ENCODE measurements at places on chromosomes 7 and 10.
A peak's percentile ranks its signal among the peaks of the same experiment; 100 is the strongest.

GRCh38 chr7:110534241-110534931 is 556.5 kb upstream of the LRRN3 start:
- no peak for DNase-seq

GRCh38 chr10:72218325-72218724 is 2.2 kb upstream of the ASCC1 start:
- DNase-seq, result no peak

DNA sequence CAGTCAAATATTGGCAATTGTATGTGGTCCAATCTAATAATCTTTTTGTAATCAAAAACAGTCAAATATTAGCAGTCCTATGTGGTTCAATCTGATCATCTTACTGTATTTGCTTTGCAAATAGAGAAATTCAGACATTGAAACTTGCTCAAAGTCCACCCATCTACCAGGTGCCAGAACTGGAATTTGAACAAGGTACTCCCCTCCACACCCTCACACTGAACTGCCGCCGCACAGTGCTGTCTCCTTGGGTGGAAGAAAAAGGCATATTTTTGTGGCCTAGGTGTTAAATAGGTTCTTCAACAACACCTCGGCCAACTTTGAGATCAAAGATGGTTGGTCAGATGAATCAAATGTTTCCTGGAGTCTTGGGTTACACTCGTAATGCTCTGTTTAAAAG is 544.2 kb upstream of the GALNT17 start:
- no peak for DNase-seq

GRCh38 chr7:36512616-36513015 is 123.0 kb downstream of the ANLN start:
- no peak for DNase-seq

DNA sequence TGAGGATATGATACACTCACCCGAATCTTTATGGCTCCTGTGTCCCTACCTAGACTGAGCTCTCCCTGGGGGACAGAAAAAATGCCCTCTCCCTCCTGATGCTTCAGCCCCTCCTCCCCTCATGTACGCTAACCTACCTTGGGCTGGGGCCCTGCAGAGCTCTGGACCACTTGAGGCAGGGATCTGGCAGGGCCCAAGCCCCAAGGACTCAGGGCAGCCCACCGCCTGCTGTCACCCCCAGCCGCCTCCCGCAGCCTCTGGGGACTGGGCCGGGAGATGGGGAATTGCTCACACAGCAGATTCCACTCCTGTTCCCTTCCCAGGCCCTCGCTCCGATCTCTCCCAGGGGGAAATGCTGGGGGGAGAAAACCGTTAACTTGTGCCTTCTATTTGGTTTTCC is 32.9 kb upstream of the LBX1 start:
- DNase-seq, result no peak

DNA sequence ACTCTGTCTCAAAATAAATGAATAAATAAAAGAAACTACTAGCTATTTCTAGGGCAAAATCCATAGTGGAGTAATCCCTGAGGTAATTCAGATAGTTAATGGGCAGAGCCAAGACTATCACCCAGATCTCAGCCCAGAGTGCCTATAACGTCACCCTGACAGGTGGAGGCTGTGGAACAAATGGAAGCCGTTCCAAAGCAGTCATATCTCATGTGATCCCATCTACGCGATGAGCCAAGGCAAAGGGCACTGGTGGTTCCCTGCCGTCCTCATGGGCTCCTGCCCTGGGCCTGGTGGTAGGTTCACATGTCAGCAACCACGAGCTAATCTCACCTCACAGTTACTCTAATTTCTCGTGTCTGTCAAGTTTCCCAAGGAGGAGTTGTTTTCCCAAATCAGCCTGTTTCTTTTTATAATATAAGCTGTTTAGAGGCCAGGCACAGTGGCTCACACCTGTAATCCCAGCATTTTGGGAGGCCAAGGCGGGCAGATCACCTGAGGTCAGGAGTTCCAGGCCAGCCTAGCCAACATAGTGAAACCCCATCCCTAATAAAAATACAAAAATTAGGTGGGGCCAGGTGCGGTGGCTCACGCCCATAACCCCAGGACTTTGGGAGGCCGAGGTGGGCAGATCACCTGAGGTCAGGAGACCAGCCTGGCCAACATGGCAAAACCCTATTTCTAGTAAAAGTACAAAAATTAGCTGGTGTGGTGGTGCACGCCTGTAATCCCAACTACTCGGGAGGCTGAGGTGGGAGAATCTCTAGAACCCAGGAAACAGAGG is 22.5 kb upstream of the ASCC1 start:
- DNase-seq, result no peak

GRCh38 chr7:216360-217300 is 24.3 kb downstream of the FAM20C start:
- DNase-seq, result no peak

DNA sequence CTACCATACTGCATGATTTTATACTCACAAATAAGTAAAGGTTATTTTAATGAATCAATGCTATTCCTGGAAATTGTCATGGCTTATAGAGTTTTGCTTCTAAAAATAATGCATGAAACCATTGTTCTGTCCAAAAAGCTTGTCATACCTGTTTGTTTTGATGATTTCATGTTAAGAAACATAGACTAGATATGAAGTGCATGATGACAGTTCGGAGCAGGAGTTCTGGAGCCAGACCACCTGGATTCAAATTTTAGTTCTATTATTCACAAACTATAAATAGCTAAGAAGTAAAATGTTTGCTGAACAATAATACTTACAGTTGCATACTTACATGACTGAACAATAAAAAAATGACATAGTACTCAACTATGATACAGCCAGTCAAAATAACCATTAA is 107.0 kb upstream of the AKR1E2 start:
- DNase-seq, result no peak

GRCh38 chr7:142153400-142153799 is 41.9 kb downstream of the MGAM2 start:
- no peak for DNase-seq

DNA sequence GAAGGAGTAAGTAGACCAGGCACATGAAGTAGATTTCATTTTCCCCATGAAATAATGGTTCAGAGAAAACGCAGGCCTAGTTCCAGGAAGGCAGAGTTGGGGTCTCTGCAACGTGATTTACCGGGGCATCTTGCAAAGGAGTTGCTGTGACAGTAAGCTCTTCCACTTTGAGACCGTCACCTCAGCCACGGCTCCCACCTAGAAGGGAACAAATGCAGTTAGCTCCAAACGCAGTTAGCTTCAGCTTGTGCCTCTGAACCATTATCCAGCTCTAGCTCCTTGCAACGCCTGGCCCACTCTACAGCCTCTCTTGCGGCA is 7.0 kb upstream of the MYO1G start:
- no peak for DNase-seq

- DNase-seq, result no peak
These were observed 24.8 kb downstream of the NPTX2 start for GRCh38 chr7:98641646-98642500.

GRCh38 chr7:17535776-17536175 is 237.3 kb downstream of the AHR start:
- no peak for DNase-seq

- no peak for DNase-seq
These were observed 49.6 kb upstream of the TOMM7 start for GRCh38 chr7:22872096-22872807.

GRCh38 chr10:94677691-94678090 is 5.8 kb upstream of the CYP2C18 start:
- no peak for DNase-seq

DNA sequence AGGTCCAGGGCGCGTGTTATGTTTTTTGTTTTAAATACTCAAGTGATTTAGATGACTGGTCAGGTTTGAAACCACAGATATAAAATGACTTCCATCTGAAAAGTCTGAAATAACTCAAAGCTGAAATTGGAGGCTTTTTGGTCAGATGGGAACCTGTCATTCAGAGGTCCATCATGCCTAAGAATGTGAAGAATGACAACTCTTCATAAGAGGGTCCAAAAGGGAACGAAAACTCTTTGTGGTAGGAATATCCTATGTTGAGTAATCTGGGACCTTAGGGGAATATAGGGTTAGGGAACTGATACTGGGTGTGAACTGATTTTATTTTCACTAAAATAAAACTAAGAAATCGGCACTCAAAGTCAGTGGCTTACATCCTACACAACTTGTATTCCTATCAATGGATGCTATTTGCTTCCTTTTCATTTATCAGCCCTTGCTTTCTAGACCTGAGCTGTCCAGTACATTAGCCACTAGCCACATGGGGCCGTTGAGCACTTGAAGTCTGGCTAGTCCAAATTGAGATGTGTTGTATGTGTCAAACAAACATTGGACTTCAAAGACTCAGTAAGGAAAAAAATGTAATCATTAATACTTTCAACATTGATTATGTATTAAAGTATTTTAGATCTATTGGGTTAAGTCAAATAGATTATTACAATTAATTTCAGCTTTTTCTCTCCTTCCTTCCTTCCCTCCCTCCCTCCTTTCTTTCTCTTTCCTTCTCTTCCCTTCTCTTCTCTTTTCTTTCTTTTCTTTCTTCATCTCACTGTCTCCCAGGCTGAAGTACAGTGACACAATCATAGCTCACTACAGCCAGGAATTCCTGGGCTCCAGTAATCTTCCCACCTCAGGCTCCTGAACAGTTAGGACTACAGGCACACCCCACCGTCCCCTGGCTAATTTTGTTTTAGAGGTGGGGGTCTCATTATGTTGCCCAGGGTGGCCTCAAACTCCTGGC is 56.5 kb upstream of the KDM7A start:
- DNase-seq, result no peak

DNA sequence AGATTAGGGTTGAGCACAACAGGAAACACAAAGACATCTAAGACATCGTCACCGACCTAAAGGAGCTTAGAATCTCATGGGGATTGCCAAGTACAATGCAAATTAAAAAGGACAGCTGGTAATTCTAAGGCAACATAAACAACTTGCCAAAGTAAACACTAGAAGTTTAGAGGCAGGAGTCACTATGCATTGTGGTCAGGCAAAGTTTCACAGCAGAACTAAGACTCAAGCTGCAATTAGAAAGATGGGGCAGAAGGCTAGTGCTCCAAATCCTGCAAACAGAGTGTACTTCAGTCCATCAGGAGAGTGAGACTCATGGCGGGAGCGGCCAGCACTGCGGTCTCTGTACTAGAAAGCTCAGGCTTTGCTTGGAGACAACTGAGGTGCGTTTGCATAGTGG is 52.7 kb downstream of the HIPK2 start:
- DNase-seq, result no peak

DNA sequence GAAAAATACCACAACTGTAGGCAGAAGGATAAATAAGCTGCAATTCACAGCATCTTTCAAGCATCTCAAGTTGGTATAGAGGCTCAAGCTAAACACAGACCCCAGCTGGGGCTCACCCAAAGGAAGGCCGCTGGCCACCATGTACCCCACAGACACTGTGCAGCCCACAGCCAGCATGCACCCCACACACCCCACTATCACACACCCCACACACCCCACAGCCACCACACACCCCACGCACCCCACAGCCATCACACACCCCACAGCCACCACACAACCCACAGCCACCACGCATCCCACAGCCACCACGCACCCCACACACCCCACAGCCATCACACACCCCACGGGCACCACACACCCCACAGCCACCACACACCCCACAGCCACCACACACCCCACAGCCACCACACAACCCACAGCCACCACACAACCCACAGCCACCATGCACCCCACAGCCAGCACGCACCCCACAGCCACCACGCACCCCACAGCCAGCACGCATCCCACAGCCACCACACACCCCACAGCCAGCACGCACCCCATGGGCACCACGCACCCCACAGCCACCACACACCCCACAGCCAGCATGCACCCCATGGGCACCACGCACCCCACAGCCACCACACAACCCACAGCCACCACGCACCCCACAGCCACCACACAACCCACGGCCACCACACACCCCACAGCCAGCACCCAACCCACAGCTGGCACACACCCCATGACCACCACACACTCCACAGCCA is 214.7 kb downstream of the DNAJB6 start:
- DNase-seq, result no peak

- DNase-seq, result no peak
These were observed 3.3 kb downstream of the PCDH15 start for GRCh38 chr10:54797636-54798321.

DNA sequence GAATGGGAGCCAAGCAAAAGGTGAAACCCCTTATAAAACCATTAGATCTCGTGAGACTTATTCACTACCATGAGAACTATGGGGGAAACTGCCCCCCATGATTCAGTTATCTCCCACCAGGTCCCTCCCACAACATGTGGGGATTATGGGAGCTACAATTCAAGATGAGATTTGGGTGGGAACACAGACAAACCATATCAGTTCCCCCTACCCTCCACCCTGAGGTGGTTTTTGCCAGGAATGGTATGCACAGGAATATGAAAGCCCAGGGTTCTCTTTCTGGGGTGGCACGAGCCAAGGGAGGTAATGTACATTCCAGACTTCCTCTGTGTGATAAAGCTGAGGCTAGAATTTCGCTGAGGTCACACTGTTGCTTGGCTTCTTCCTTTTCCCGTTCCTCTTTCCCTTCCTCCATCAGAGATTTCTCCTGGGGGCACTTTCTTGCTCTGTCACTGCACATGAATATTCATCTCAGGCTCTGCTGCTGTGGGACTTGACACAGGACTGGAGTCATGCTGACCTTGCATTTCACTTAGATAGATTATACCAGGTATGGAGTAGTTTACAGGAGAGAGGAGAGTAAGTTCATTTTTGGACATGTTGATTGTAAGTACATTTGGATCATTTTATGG is 347.0 kb upstream of the MTPN start:
- peak; percentile 81 for DNase-seq

GRCh38 chr10:77101341-77101740 is 536.3 kb downstream of the KCNMA1 start:
- DNase-seq, result no peak

DNA sequence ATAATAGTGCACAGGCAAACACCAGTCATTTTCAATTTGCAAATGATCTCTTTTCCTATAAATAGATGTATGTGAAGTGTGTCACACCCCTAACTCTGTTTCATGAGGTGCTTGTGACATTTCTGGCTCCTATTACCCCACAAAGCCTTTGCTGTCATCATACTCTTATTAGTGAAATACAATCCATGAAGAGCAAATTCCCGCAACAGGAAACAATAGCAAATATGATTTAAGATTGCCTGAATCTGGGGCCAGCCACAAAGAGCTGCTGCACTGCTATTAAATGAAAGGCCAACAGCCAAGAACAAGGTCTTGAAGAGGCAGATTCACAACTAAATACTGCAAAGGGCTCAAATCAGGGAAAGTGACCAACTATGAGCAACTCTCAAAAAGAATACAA is 96.3 kb upstream of the CAV2 start:
- no peak for DNase-seq

DNA sequence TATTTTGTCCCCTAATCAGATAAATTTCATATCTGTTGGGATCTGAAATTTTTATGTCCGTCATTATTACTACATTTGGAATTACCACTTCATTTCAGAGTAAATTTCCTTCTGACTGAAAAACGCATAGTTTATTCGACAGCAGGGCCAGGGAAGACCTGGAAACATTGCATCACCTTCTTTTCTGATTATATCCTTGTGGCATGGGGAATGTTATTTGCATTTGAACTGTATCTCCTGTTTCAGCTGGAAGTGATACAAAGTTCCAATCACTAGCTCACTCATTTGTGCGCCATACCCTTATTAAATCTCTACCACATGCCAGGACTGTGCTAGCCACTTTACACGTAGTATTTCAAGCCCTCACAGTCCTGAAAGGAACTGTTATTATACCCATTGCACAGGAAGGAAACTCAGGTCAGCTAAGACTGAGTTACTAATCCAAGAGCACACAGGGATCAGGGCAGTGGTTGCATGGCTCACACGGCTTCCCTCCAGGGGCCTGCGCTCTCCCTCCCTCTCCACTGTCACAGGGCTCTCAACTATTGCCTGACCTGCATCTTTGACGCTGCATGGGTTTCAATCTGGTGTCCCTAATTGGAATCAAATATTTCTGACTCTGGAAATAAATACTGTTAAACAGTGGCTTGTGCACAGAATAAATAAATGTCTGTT is 84.4 kb upstream of the NANOS1 start:
- DNase-seq, result no peak

Data from SK-N-MC (cell line).